GF-D8 (cell line): ENCODE measurements at places on chromosomes 1 and 21.

DNA sequence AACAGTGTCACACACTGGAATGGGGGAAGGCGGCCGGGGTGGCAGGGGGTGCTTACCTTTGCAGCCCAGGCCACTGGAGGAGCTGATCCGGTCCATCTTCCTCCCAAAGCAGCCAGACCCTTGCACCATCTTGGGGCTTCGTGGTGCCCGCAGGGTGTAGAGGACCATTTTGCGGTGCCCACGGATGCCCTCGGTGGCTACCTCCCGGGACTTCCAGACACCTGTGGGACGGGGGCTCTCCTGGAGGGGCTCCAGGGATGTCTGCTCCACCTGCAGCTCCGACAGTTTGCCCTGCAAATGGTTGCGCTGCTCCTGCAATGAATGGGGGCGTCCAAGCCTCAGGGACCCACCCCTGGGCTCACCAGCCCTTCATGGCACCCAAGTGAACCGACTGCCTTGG, 587 bp downstream of the NPPB start:
- DNase-seq = no peak

- no peak for DNase-seq
These were observed 18.8 kb downstream of the ODF2L start for GRCh38 chr1:86377341-86377740.

DNA sequence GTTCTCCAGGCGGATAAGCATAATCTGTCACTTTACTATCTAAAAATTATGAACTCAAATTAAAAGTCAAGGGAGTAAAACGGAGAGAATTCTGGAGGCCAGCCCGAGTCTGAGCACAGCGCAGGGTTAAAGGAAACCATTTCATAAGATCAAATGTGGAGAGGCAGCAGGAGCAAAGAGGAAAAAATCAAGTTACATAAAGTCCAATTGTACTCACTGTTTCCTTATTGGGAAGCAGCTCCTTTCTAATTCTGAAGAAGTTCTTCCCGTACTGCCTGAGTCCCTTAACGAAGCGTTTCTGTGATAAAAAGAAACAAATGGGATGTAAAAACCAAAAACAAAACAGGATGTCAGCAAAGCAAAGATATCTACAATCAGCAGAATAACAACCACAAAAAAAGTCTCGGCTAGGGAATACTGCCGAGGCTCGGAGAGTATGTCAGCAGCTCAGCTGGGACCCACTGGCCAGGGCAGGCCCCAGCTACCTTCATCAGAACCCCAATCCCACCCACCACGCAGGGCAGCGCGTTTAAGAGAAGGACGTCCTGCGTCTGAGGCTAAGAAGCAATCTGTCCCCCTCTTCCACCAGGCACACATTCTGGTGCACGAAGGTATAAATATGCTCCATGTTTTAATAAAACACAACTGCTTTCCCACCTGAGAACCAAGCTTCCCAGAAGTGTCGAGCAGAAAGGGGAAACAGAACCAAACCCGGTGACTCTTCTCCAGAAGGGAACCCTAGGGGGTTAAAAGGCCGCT, 104.8 kb downstream of the SLC45A1 start:
- DNase-seq = no peak

DNA sequence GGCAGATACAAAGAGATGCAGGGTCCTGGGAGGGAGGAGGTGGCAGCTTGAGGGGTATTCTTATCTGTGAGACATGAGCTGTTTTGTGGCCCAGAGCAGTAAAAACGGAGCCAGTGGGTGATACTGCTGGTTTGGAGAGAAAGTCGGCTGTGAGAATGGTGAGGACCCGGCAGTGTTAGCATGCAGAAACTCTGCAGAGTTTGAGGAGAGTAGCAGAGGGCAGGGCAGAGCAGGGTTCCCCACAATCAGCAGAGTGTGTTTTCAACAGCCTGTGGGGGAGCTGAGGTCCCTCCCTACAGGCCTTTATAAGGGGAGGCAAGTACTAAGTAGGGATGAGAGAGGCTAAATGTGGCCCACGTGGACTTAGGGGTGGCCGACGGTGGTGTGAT, 423 bp downstream of the SLAMF8 start:
- no peak for DNase-seq

DNA sequence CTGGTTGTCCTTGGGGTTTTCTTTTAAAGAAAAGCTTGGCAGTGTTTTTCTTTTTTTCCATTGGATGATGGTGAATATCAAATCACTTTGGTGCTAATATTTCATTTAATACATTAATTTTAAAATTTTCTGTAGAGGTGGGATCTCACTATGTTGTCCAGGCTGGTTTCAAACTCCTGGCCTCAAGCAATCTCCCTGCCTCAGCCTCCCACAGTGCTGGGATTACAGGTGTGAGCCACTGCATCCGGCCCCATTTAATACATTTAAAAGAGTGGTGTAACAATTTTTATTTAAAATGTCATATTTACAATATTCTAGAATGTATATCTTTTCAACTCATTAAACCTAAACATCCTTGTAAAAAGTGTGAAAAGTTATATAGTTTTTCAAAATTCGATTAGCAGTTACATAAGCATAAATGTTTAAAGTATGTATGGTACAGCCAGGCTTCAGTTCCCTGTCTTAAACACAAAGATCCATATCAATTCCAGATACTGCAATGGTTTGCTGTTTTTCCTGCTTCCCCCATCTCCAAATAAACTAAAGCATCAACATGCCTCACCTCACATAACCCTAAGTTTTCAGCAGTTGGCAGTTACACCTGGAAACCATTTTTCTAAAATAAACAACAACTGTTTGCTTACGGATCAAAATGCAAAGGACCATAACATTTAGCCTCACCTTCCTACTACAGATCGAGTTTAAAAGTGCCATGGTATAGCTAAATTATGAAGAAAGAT, 8.9 kb upstream of the LGALS8 start:
- no peak for DNase-seq

DNA sequence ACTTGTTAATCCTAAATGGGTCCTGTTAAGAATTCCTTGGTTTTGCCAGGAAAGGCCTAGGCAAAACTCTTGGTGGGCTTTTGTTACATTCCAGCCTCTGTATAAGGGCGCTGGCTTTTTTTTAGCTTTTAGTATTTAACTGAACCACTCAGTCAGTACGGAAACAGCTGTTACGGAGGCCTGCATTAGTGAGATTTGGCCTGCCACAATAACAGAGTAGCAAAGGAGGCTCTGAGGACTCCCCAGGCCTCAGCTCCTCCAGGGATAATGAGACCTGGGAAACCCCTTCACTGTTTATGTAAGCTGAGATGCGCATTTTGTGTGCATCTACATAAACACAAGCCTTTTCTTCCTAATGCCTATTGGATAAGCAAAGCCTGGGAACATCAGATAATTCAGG, 210.2 kb downstream of the APP start:
- DNase-seq = no peak

GRCh38 chr21:16310176-16310575, 580.4 kb downstream of the USP25 start:
- no peak for DNase-seq

- DNase-seq = no peak
These were observed 378.4 kb downstream of the ADGRL2 start for GRCh38 chr1:82179131-82179530.

GRCh38 chr1:244272471-244273261, 179.0 kb downstream of the ADSS2 start:
- peak; percentile 31 for DNase-seq
